ENCODE measurements at places on chromosomes 3 and 15.

DNA sequence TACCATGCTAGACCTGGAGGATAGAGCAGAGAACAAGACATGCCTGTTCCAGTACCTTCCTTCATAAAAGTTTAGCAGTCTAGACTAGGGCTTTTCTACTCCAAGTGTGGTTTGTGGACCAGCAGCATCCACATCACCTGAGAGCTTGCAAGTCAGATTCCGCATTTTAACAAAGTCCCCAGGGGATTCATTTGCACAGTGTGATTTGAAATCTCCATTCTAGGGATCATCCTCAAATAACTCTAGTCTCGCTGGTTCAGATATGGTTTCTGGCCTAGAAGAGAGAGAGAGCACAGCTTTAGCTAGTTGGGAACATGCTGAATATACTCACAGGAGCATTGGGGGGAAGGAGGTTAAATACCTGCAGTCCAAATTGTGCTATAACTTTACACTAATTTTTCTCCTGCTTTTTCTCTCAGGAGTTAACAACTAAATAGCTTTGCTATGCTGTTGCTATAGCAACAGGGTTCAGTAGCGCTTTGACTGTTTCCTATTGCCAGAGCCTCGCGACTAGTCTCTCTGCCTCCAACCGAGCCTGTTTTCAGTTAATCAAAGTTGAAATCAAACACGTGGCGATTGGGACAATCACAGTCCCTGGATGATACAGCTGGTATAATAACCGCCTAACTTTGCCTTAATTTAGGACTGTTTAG lies 64.0 kb upstream of the RASGRF1 start:
- no peak for DNase-seq

DNA sequence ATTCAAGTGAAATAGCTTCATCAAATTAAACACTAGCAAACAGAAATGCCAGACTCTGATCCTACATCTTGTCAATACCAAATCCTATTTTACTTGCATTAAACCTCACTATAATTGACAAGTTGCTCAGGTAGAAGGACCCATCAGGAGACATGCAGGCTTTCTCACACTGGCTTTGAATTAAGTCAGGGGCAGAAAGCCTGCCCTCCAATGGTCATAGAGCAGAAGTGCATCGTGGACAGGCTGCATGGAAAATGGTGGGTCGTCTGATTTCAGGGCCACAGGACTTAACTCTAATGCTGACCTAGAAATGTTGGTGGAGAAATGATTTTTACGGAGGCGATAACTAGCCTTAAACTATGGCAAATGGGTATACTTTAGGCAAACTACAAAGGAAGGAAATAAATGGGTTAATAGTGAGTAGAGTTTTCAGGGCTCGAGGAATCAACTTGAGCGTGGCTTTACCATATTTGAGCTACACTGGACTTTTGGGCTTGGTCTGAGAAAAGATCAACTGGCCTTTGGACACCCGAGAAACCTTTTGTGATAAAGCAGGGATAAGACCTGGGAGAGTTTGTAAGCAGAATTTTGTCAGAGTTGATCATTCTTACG lies 283.9 kb downstream of the GRM7 start:
- no peak for DNase-seq

- DNase-seq, result no peak
Observed at GRCh38 chr15:64703632-64703959, 71.8 kb downstream of the RBPMS2 start.

DNA sequence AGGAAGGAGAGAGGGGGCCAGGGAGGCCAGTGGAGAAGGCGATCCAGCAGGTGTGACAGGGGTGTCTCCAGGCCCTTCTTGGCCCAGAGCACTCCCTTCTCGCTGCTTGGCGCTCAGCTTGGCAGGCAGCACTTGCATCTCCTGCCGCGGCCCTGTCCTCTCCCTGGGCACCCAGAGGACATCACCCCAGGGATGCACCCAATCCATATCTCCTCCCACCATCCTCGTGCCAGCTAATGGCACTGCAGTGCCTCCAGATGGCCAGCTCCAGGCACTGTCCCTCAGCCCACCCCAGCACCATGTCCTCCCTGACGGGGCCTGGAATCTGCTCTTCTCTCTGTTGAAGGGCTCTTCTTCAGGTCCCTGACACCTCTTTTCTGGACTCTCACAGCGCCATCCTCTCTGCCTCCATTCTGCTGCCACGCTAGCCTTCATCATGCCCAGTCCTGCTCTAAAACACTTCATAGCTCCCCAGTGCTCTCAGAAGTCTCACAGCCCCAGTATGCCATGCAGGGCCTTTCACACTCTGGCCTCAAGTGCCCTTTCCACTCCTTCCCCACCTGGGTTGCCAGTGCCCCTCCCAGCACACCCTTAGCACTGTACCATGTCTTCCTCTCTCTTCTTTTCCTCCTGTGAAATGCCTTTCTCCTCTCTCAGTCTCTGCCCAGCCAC lies 106.8 kb upstream of the SLC6A11 start:
- DNase-seq, result no peak

DNA sequence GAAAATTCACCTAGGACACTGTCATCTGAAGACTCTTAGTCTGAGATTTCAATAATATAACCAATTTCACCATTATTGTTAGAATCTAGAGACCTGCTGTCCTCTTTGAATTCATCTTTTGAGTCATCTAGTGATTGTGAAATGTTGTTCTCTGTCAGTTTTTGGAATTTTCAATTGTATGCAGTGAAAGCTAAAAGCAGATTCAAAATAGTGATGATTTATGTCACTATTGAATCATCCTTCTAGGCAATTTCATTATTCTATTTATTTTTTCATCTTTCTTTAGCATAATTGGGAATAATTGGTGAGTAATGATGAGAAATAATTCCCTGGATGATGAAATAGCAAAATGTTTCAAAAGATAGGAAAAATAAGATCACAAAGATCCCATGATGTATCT lies 101.7 kb upstream of the EIF1B start:
- no peak for DNase-seq

DNA sequence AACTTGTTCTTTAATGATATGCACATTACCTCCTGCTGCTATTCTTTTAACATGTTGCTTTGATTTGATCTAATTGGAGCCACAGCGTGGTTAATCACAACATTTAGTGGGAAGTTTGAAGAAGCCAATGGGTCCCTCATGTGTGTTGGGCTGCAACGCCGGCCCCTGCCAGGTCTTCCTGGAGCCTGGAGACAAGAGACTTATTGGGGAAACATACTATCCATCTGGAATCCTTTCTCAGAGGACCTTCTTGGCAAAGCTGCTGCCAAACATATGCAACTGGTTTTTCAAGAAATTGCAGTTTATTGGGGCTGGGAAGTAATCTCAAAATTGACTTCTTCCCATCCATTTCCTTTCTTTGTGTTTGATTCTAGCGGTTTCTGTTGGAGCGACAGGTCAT lies 396.3 kb upstream of the PROK2 start:
- DNase-seq, result no peak

- no peak for DNase-seq
Observed at GRCh38 chr3:16482770-16483531, 30.5 kb downstream of the RFTN1 start.

- no peak for DNase-seq
Observed at GRCh38 chr3:53858096-53858741, 11.9 kb downstream of the IL17RB start.

DNA sequence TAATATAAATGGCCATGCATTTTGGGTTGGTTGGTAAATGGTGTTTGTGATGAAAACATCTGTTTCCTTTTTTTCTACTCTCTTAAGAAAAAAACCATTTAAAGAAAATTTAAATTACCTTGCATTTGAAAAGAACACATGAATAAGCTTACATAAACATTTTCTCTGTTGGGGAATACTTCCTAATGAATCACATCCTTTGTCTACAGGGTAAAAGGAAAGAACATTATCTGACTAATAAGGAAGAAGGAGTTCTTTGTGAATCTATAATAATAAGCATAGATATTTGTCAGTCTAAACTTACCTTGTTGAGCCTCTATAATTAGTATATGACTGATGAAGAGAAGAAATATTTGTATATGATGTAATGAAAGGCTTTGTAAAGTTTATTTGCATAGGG lies 254.1 kb upstream of the ZNF717 start:
- DNase-seq, result no peak

GRCh38 chr15:67142767-67143100 lies 77.3 kb downstream of the SMAD3 start:
- DNase-seq, result no peak

- DNase-seq, result no peak
Observed at GRCh38 chr3:123834631-123835030, 49.5 kb downstream of the MYLK start.

DNA sequence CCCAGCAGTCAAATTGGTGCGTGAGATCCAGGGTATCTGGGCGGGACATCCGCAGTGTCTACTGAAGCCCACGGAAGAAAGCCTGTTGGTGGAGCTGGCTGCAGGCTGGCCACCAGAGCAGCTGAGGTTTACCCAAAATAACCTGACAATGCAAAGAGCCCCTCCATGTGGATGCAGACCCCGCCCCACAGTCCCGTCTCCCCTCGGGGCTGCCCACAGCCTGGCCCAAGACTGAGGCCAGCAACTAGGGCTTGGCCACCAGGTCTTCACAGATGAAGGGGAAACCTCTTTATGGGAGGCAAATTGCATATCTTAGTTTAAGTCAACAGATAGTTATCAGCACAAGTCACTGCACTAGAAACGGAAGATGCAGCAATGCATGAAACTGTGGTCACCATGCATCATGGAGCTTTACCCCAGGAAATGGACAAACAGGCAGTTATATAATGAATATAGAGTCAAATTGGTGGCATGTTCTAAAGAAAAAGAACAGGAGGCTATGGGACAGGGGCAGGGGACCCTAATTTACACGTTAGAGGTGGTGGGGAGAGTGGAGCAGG lies 86.3 kb downstream of the ARNT2 start:
- no peak for DNase-seq

DNA sequence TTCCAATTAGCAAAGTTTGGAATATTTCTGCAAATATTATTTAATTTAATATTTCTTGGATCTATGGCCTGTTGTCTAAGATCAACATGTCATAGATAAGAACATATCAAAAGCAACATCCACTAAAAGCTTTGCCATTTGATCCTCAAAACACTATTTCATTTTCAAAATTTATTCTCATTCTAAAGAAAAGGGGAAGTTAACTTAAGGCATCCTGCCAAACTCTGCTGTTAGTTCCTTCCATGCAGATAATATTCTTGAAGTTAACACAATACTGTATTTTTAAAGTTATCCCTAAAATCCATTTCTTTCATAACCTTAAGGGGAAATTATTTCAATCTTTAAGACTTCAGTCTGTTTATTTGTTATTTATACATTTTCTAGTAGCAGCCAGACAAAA lies 28.2 kb upstream of the GBE1 start:
- no peak for DNase-seq

- no peak for DNase-seq
Observed at GRCh38 chr15:38414357-38414756, 39.6 kb upstream of the FAM98B start.

GRCh38 chr3:106255870-106256248 lies 387.0 kb upstream of the CBLB start:
- DNase-seq, result no peak

DNA sequence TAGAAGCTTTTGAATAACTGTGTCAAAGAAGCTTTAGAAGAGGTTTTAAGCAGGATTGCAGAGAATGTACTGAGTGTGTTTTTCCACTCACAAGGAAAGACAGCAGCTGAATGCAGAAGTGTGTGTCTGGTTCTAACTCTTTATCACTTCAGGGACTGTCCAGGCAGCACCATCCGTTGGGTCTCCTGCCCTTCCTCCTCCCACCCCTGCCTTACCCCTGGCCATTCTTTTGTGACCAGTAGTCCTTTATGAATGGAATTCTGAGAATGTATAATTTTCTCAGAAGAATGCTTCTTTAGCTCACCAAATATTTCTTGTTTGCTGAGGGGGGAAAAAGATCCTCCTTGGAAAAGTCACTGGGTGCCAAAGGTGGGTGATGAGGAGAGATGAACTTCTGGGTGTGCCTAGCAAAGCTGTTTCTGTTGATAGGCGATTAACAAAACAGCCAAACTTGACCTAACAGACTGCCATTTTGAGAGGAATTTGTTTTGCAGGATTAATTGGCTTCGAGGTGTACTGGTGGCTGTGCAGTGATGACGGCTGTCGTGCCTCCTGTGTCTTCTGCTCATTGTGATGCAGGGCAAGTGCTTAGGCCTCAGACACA lies 70.9 kb downstream of the IGF1R start:
- DNase-seq, result no peak

- DNase-seq, result no peak
Observed at GRCh38 chr15:83695246-83695645, 41.3 kb downstream of the ADAMTSL3 start.

DNA sequence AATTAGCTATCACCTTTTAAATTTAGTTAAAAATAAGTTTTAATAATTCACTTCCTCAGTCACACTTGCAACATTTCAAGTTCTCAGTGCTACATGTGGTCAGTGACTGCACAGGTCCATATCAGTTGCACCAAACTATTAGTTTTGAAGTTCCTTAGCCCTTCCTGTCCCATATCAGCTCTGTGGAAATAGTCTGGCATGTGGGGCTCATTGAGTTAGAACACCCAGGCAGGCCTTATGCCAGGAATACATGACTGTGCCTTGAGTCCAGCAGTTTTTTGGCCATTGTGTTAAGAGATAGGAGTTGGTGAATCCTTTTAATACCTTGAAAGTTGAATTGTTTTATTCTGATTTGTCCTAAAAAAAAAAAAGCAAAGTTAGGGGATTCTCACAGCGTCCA lies 153.7 kb upstream of the BFSP2 start:
- DNase-seq, result no peak

GRCh38 chr15:45630917-45631691 lies 3.7 kb upstream of the SQOR start:
- DNase-seq, result no peak

DNA sequence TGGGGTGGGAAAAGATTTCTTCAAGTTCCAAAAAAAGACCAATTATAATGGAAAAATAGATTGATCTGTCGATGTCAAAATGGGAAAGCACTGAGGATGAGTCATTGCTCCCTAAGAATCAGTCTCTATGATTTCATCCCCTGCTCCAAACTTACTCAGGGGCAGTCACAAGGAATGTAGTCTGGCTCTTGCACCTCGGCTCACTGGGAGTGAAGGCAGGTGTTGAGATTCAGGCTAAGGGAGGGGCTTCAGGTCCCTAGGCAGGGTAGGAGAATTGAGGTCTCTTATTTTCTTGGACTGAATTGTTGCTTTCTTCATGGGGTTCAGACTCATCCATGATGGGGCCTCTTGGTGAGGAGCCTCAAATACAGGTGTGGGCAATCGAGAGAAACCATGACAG lies 14.2 kb downstream of the ESYT3 start:
- DNase-seq, result no peak

DNA sequence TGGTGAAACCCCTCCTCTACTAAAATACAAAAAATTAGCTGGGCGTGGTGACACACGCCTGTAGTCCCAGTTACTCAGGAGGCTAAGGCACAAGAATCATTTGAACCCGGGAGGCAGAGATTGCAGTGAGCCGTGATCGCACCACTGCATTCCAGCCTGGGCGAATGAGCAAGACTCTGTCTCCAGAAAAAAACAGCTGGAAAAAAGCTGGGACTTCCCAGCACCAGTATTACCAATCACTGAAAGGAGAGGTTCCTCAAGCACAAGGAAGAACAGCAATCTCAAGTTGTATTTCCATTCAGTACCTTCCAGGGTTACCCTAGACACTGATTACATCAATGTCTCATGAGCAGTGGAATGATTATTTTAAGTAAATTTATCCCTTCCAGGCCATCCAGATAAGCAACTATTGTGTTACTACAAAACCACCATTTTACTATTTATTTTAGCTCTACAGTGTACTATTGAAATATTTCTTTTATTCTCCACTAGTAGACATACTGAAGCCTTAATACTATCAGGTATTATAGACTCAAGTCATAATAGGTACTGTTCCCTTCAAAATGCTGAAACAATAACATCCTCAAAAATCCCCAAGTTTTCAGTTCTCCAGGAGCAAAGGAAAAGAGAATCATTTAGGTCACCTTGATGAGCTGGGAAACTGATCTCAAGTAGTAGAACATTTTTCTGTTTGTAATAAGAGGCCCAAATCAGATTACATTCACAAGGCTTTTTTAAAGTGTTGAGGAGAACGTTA lies 54.8 kb upstream of the VGLL4 start:
- no peak for DNase-seq

All from stimulated activated CD4-positive, alpha-beta T cell treated with anti-CD3 and anti-CD28 coated beads, TNF-alpha, amount 100 ng/mL, for 4 hours (primary cell).